GM12864 (cell line): ENCODE measurements at places on chromosomes 13 and 19.

- DNase-seq: no peak
Measured at GRCh38 chr13:21071924-21072323, 10.5 kb upstream of the LATS2 start.

- peak; percentile 66 for DNase-seq
Measured at GRCh38 chr19:1102407-1103131, 1.2 kb upstream of the GPX4 start.

DNA sequence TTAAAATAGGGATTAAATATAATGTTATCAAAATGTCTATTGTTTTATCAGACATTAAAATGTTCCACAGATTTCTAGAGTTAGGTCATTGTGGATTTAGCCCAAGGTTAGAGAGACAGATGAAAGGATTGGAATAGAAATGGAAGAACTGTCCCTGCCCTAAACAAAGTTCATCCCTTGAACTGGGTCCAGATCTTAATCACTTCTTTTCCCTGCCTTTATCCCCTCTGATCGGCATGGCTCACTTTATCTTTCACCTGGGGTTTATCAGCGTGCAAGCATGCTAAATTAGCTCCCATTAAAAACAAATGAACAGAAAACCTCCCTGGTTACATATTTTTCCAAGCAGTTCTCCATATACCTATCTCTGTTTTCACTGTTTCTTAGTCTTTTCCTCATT lies 23.4 kb upstream of the ARGLU1 start:
- no peak for DNase-seq

- no peak for DNase-seq
Measured at GRCh38 chr13:69458013-69458412, 649.6 kb upstream of the ATXN8OS start.

- no peak for DNase-seq
Measured at GRCh38 chr13:47250146-47250545, 353.3 kb upstream of the HTR2A start.

GRCh38 chr13:36432106-36432544 lies at the start of gene CCNA1:
Gene CCNA1 (plus strand): TSS chr13:36432495. CDS start chr13:36433057, 562 bp downstream.
- no peak for DNase-seq

- DNase-seq: no peak
Measured at GRCh38 chr19:18941628-18942354, 774 bp upstream of the HOMER3 start.

DNA sequence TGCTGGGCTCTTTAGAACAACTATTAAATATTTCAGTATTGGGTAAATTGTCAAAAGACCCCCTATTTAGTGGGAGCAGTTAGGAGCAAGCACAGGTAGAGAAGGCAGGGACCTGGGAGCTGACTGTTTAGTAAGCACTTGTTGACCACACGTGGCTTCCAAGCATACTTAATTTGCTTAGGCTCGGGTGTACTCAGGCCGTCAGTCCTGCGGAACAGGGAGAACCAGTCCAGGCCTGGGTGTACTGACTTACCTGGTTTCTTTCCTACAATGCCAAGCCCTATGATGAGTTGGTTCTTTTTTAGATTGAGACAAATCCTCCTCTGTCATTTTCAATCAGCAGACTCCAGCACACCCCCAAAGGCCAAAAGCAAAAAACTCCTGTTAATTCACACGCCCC lies 90.0 kb downstream of the WDFY2 start:
- no peak for DNase-seq

DNA sequence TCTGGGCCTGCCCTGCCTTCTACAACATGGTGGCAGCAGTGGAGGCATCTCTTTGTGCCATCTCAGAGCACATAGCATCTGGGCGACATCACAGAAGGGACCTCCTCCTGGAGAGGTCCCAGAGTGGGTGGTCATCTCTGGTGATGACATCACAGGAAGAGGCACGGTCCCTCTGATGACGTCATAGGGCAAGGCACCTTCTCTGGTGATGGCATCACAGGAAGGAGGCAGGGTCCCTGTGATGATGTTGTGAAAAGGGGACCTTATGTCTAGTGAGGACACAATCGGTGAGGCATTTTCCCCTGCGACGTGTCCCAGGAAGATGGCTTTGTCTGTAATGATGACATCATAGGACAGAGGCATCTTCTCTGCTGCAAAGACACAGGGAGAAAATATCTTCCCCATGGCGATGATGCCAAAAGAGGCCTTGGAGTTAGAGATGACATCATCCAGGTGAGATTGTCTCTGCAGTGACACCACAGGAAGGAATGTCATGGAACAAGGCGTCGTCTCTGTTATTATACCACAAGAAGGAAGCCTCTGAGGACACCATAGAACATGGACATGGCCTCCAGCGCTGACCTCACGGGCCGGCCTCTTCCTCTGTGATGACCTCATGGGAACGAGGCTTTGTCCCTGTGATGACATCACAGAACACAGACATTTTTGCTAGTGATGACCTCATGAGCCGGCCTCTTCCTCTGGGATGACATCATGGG lies 10.7 kb downstream of the SHISA7 start:
- no peak for DNase-seq

DNA sequence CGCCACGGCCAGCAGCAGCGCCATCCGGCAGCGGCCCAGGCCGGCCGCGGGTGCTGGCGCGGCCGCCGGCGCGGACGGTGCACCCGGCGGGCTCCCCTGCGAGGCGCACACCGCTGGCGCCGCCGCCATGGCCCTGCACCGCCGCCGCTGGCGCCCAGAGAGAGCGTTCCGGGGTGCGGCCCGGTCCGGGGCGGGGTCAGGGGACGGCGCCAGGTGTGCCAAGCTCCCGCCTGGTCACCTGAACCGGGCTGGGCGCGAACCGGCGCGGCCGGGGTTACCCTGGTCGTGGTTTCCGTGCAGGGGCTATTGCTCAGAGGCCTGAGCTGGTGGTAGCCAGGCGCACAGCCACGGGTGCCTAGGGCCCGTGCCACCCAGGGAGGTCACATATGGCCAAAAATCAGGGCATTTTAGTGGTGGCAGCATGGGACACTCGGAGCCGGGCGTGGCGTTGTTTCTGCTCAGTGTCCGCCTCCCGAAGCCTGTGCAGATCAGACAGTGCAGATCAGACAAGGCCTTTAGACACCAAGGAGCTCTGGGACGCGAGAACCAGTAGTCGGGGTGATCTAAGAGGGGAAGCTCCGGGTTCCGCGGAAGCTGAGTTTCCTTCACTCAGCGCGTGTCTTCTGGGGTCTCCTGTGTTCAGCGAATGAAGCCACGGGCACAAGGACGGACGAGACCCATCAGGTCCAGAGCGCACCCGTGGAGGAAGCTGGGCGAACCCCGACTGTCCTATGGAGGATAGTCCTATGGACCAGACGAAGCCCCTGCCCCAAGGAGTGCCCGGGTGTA lies at the start of gene TMEM238:
TSS of gene TMEM238 (minus strand) at position 162 of the 789 bp plus-strand sequence. CDS start at position 129, 33 bp downstream.
- DNase-seq: no peak

DNA sequence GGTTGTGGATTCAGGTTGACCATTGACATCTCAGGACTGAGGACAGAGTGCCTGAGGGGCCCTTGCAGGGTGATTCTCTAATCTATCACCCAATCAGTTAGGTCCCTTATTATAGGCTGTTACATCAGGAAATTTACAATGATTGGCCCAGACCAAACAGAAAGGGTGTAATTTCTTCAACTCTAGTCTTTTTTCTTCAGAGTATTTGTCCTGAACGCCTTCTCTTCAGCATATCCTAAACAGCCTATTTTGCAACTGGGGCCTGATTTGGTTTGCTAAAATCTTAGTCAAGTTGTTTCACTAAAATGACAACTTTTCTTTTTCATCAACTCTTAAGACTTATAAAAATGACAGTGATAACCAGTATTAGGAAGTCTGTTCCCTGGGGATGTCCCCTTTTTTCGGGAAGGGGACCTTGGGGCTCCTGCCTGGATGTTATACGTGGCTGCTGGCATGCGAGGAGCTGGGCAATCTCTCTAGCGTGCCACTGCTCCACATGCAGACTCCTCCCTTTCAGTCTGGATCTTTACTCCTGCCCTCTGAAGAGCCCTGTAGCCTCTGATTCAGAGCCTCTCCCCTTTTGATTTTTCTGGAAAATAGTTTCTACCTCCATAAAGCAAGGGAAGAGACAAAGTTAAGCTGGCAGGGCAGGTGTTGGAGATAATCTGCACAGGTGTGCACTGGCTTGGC lies 19.6 kb upstream of the GTF2F2 start:
- DNase-seq: no peak

GRCh38 chr19:34808566-34808965 lies 35.6 kb upstream of the ZNF599 start:
- no peak for DNase-seq

DNA sequence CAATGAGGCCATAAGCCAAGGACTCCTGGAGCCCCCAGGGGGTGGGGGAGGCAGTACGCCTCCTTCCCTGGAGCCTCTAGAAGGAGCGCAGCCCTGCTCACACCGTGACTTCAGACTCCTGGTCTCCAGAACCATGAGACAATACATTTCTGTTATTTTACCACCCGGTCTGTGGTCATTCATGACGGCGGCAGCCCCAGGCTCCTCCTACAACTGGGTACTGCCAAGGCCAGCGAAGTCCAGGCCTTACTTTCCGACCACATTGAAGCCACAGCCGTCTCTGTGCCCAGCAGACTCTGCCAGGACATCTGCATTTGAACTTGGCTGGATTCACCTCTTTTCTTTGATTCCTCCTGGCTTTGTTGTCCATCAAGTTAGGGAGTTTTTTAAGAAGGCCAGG lies 10.5 kb downstream of the GNG7 start:
- DNase-seq: no peak

DNA sequence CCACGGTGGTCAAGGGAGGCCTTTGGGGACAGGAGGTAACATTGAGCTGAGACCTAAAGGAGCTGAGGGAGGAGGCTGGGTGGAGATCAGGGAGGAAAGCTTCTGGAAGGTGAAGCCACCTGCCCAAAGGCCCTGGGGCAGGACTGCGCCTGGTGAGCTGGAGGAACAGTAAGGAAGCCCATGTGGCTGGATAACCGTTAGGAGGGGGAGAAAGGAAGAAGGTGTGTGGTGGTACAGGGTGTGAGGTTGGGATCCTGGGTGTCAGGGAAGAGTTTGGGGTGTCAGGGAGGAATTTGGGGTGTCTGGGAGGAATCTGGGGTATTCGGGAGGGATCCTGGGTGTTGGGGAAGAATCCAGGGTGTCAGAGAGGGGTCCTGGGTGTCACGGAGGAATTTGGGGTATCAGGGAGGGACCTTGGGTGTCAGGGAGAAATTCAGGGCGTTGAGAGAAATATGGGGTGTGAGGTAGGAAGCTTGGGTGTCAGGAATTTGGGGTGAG lies 695 bp downstream of the TICAM1 start:
- no peak for DNase-seq

DNA sequence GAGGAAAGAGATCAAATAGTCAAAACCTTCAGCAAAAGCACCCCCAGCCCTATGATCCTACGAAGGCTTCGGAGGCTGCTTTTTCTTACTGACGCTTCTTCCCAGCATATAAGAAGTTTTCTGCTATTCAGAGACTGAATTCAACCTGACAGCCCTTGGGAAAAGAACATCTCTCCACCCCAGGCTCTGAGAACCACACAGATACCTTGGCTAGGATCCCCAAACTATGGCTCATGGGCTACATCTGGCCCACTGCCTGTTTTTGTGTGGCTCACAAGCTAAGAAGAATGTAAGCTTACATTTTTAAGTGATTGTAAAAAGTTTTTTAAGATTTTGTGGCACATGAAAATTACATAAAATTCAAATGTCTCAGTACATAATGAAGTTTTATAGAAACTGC lies 3.0 kb downstream of the SLC15A1 start:
- DNase-seq: no peak

DNA sequence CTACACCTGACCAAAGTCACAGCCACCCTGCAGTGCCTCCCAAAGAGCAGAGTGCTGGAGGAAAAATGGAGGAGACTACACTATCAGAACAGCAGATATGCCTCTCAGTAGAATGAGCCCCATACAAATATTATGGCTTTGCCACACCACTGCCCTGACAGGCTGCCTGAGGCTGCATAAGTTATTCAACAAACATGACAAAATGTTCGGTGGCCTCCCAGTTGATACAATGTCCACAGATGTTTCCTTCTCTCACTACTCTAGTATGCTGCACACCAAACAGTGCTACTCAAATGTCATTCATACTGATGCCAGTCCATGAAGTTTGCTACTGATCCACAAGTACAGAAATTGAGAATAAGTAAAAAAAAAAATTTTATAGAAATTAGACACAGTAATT lies 41.0 kb downstream of the N4BP2L2 start:
- DNase-seq: no peak

DNA sequence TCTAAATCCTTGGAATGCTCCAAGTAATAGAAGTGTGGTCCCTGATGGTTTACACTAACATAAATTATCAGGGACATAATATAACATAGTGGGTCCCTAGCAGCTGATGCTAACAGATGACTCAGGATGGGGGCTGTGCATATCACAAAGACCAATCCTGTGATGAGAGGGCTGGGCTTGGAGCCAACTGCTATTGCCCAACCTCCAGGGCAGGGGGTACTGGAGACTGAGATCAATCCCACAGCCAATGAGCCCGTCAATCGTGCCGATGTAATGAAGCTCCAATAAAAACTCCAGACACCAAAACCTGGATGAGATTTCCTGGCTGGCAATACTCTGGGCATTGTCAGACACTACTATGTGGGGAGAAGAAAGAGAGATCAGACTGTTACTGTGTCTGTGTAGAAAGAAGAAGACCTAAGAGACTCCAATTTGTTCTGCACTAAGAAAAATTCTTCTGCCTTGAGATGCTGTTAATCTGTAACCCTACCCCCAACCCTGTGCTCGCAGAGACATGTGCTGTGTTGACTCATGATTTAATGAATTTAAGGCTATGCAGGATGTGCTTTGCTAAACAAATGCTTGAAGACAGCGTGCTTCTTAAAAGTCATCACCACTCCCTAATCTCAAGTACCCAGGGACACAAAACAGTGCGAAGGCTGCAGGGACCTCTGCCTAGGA lies 33.4 kb downstream of the ABCC4 start:
- no peak for DNase-seq

GRCh38 chr13:112641456-112642089 lies 48.3 kb upstream of the ATP11A start:
- no peak for DNase-seq

- DNase-seq: no peak
Measured at GRCh38 chr13:30738526-30739236, 3.3 kb downstream of the ALOX5AP start.

- peak; percentile 100 for DNase-seq
Measured at GRCh38 chr19:58380662-58381459, at the start of gene ZNF837. Gene ZNF837 (minus strand): TSS chr19:58381030. CDS start chr19:58369332, 11,698 bp downstream.

DNA sequence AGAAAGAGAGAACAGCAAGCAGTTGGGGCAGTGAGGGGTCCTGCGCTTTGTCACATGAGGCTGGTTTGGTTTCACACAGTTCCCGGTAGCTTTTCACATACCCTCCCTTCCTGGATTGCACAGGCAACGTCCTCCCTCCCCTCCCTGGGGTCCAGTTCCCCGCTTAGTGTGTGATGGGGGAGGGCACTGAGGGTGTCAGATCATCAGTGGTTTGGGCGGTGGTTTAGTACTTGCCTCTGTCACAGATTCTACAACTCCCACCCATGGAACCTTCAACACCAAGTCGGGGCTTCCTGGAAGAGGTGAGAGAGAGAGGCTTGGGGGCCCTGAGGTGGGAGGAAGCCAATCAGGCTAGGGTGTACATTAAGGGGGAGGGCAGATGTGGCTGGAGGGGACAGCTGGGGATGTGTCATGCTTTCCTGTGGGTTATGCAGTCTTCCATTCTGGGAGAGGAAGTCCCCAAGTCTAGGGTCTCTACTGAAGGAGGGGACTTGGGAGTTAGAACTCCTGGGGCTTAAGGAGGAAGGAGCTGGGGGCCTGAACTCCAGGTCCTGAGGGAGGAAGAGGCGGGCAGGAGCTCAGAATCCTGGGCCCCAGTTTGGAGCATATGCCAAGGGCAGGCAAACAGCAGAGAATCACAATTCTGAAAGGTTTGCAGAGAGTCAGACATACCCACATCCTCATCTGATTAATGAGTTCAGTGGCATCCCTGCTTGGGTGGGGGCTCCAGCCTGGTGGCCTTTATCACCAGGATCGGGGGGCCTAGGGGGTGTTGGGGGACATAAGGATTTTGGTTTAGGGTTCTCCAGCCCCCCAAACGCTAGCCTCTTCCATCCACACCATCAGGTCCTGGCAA lies at the start of gene NKG7:
TSS of gene NKG7 (minus strand) at position 6 of the 856 bp plus-strand sequence. CDS start 119 bp downstream, outside the sequence.
- peak; percentile 43 for DNase-seq
